GM20000 (cell line): ENCODE measurements at places on chromosomes 6 and 20.

DNA sequence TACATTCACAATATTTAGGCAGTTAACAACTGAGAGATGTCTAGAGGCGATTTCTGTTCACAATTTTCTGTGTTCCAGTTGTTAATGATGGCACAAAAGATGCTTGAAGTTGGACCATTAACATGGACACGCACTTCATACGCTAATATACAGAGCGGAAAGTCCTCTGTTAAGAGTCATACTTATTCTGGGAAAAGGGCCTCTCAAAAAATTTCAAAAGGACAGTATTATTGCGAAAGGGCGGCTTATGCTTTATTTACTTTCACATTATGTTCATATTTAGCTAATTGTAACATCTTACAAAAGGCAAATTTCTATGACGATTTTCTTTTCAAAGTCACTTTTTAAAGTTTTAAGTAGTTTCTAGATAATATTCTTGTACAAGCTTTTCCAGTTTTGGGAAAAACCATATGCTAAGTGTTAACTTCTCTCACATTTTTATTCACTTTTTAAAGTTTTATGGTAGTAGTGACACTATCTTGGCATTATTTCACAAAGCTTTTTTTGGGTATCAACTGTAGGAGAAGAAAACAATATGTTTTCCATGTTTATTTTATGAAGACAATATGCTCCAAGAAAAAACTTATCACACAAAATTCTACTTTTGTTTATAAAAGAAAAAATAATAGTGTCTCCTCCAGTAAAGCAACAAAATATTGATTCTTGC, 62.3 kb downstream of the MAP7 start:
- no peak for DNase-seq

DNA sequence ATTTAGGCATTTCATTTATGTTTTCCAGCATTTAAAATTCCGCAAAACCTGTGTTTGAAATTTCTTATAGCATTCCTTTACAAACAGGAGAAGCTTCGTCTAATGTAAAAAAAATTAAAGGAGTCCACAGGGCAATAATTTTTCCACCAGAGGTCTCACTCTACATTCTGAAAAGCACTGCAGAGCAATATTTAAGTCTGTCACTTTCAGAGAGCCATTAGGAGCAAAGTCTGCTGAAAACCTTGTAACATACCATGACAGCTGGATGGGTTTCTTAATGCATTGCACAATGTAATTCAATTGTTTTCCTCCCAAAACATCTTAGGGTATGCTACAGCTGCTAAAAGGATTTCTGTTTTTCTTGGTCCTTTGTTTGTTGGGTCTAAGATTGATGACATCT, 18.0 kb downstream of the BAG2 start:
- DNase-seq, result no peak

GRCh38 chr6:87504441-87504840, 31.7 kb downstream of the SLC35A1 start:
- no peak for DNase-seq

DNA sequence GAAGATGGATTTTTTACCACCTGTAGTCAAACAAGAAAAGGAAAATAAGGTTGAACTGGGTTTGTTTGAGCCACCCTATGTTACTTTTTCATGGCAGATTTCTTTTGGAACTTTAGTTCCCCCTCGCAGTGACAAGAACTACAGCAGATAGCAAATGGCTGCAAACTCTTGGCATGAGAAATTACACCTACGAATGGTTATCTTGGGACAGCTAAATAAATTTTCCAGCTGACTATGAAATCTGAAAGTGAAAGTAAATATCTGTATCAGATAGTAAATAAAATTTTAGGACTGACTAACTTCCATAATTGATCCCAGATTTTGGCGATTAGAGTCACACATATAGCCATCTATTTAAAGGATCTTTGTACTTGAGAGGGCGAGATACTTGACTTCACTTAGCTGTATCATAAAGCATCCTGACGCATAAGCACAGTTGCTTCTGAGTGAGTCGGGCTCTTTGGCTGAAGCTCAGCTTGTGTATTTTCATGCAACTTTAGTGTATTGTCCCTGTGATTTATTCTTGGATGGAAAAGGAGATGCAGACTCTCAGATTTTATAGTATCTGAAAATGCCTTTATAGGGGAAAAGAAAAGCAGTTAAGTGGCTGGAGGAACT, 125.3 kb upstream of the B3GAT2 start:
- no peak for DNase-seq

- no peak for DNase-seq
Observed at GRCh38 chr6:125718109-125718508, 31.3 kb upstream of the HEY2 start.

- no peak for DNase-seq
Observed at GRCh38 chr6:15399641-15400470, 154.0 kb downstream of the JARID2 start.

DNA sequence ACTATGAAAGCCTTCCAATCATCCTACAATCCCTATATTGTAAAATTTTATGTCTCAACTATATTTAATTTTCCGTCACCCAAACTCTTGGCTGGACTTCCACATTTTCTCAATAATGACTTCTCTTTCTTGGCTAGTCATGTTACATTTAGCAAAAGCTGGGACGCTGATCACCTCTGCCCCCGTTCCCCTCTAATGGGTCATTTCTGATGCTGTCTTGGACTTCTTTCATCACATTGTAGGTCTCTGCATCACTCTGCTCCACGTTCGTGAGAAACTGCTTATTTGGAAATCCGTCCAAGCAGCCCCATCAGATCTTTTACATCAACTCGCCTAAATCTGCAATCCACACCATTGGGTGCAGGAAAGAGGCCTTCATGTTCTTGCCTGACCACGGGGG, 203.8 kb downstream of the MYLK4 start:
- no peak for DNase-seq

DNA sequence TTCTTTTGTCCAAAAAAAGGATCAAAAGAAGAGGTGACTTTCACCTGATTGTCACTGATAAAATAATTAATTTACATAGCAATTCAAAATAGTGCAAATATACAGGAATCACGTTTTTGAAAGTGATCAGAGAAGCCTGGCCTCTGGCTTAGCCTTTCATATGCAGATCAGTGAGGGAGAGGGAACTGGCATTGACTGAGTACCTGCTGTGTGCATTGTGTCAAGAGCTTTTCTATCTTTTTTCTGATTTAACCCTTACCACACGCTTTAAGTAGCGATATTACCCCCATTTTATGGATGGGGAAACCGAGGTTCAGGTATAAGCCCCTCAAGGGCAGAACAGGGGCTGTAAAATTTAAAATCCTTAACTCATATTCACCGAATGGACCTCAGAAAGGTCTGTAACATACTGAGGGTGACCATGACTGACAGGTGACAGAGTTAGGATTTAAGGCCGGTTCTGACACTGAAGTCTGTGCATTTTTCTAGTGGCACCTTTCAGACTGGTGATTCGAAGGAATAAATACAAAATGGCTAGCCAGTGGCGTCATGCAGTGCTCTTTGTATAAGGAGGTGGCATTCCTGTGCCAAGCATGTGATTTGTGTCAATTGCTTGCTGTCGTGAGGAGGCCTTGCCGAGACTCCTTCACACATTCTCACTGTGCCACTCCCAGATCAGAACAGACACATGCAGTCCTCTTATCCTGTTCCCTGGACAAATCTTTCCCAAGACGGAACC, 310.2 kb downstream of the TSHZ2 start:
- no peak for DNase-seq

DNA sequence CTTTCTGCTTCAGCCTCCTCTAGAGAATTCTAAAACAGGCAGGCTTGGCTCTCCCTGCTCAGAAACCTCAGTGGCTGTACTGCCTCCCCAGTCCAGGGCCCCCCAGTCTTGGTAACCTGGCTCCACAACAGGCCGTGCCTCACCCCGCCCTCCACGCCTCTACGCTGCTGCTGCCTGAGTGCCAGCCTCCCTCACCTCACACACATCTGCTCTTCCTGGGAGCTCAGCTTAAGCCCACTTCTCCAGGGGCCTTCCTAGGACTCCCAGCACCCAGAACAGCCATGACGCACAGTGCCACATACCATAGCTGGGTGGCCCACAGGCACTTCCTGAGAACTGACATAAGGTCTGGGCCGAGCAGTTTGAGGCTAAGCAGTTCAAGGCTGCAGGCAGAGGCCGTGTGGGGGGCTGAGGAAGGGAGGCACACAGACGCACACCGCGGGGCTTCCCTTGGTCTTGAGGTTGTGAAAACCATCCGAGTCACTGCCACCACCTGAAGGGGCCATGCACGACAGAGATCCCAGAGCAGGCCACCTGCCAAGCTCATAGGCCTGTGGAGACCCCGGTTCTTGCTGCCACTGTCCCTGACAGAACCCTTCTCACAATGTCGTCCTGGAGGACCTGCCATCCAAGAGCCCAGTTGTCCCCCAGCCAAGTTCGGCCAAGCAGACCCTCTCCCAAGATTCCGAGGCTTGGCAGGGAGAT, 42.6 kb downstream of the DSTN start:
- DNase-seq, result no peak

DNA sequence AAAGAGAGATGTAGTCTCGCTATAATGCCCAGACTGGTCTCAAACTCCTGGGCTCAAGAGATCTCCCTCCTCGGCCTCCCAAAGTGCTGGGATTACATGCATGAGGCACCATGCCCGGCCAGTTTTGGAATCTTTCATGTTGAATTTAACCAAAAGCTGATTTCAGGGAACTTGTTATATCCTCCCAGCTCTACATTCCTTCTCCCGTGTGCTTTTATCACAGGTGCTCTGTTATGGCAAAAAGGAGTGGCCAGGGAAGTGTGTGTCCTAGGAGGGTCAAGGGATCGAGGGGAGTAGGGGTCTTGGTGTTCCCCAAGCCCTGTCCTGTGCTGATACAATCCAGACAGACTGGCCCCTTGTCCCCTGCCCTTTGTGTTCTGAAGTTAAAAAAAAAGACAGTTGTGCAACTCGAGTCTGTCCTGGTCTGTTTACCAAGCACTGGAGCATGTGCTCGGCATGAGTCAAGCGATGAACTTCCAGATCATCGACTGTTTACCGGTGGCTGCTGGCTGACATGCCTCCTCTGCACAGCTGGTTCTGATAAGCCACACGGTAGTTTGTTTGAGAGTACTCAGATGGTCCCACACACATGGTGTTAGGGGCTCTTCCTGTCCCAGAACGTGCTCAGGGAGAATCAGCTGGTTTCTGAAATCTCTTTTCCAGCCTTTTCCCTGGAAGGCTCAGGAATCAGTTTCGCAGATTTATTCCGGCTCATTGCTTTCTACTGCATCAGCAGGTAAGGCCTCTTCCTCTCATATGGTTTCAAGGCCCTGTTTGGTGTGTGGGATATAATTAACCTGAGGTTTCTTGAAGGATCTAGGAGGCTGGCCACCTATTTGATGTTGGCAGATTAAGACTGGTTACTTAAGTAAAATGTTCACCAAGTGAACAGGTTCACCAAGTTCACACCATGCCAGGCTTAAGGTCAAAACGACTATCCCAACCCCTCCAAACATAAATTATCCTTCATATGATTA, 52.6 kb upstream of the NAA20 start:
- DNase-seq, result no peak

DNA sequence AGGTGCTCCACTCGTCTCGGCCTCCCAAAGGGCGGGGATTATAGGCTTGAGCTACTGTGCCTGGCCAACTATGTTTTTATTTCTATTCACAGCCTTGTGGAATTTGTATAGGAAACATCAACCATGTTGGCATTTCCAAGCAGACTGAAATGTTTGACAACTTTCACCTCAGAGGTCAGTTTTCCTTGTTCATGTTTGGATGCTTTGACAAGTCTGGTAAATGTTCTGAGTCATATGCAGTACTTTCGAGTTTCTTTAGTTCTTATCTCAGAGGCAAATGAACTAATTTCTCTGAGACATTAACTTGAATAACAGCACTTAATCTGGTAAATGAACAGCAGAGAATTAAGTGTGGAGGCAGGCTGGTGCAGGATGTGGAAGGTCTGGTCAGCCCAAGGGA, 373.4 kb upstream of the SYNCRIP start:
- DNase-seq, result no peak

DNA sequence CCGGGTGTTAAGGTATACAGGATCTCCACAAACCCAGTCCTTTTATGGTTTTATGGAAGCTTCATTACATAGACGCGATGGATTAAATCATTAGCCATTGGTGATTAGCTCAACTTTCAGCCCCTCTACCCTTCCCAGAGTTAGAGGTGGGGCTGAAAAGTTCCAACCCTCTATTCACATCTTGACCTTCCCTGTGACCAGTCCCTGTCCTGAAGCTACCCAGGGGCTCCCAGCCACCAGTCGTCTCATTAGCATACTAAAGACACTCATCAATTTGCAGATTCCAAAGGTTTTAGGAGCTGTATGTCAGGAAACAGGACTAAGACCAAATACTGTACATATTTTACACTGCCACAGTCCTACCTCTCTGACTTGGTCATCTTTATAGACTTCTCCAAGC, 21.0 kb downstream of the KHDC1L start:
- no peak for DNase-seq

GRCh38 chr6:18141805-18142590, 12.9 kb downstream of the TPMT start:
- DNase-seq, result no peak

DNA sequence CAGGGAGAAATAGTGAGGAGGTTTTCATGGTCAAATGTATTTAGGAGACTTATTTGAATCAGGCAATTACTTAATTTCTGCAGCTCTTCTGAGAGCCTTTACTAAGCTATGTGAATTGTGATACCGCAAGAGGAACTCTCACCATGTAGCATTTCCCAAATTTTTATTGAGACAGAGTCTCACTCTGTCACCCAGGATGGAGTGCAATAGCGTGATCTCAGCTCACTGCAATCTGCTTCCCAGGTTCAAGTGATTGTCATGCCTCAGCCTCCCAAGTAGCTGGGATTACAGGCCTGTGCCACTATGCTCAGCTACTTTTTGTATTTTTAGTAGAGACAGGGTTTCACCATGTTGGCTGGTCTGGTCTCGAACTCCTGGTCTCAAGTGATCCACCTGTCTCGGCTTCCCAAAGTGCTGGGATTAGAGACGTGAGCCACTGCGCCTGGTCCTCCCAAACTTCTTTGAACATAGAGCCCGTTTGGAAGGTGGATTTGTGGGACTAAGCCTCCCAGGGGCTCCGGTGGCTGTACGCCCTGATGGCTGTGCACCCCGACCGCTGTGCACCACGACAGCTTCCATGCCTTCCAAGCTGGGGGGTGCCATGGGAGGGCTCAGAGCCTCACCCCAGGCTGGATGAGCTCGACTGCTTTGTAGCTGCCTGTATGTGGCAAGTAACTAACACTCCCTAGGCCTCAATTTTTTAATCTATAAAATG, 5.7 kb upstream of the MPC1 start:
- DNase-seq, result no peak

DNA sequence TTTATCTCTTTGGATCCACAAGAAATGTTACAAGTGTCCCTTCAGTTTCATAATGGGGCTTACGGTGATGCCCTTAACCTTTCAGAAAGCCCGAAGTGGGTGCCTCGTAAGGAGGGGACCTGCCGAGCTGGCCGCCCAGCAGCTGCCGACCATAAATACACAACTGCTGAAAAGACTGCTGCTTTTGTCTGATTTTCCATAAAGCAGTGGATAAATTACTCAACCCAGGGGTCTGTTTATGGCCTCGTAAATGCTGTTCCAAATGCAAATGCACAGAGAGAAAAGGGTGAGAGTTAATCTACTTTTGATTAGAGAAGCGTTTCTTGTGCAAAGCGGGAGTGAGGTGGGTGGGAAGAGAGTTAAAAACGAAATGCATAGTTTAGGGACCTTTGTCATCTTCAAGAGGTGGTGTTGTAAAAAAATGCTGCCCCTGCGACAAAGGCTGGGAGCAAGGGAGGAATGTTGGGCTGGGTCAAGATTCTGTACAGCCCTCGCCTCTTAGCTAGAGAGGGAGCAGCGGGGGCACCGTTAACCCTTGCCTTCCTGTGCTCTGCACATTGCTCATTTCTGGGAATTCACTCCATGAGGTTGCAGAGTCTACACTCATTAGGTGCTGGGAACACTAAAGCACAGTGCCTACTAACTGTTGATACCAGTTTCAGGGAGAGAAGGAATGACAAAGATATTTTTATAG, 112.0 kb upstream of the MTHFD1L start:
- no peak for DNase-seq

- no peak for DNase-seq
Observed at GRCh38 chr20:5688431-5688972, 61.7 kb upstream of the SHLD1 start.
